ENCODE measurements at places on chromosomes 1 and 21.
A peak's percentile ranks its signal among the peaks of the same experiment; 100 is the strongest.

DNA sequence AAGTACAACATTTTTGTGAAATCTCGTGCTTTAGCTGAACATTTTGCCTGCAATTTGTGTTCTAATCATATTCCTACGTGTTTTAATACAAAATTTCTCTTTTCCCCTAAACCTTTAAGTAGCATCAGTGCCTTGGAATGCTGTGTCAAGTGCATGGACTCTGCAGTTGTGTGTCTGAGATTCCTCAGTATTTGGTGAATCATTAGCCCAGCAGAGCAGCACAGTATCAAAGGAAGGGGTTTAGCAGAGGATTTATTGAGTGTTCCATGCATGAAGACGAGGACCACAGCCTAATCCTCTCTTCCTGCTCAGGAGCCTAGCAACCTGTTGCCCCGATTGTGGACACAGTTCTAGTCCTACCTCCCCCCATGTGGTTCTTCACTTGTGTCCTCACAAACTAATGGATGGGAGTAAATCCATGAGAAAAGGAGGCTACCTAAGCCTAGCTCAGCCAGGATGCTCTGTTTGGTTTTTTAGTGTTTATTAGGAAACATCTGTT, 29.3 kb upstream of the PCP4 start:
- no peak for DNase-seq
- no peaks in the 10 kb centered on the region for H3K4me1 ChIP-seq
- H3K27me3 ChIP-seq = no peaks in the 10 kb centered on the region
- no peak overlapping the region for H3K27ac ChIP-seq
- no peaks in the 10 kb centered on the region for H3K36me3 ChIP-seq

DNA sequence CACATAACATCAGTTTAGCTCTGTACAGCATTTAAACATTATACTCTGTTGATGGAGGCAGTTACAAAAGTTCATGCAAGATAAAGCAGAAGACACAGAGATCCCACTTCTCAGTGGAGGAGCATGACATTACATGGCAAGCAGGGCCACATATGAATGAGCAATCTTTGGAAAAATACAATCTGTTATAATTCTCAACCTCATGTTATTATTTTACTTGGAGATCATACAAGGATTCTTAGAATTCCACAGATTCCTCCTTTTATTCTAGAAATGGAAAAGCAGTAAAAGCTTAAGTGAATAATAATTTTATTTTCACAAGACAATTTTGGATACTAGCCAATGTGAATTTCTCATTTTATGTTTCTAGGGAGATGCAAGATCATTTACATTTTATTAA, 66.6 kb downstream of the IFI44 start:
- H3K27ac ChIP-seq = peak overlapping the region; percentile 81
- no peaks in the 10 kb centered on the region for H3K36me3 ChIP-seq
- no peak overlapping the region for H3K4me3 ChIP-seq
- H3K4me1 ChIP-seq = peaks cover 75% of the 10 kb centered on the region

DNA sequence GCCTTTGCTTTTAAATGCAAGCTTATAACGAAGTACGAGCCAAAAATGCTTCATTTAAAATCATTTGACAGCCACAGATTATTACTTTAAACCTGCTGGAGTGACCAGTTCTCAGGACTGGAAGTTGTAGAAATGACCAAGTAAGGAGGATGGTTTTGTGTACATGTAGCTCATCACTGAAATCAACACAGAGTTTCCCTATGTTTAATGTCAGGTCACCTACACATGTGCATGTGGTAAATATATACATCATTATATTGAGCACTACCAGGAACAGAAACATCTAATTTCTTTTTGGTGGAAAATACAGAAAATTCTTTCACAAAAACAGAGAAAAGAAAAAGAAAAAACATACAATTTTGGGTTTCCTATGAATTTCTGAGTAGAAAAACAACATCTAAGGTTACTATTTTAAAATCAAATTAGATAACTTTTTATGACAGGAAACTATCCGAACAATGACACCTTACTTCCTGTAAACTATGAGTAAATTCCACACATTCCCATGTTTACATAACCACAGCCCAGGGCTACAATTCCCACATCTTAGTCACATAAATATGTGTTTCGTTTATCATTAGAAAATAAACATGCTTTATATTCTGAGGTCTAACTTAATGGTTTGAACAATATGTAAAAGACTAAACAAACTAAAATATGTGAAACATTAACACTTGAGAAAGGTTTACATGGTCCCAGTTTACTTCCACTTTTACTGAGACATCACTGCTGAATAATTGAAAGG, 73.6 kb downstream of the ZNF281 start:
- H3K27ac ChIP-seq = peak overlapping the region; percentile 42
- H3K36me3 ChIP-seq = no peaks in the 10 kb centered on the region
- no peak for DNase-seq
- peaks cover 21% of the 10 kb centered on the region for H3K4me1 ChIP-seq

GRCh38 chr1:215001419-215002021, 81.0 kb upstream of the KCNK2 start:
- no peak overlapping the region for H3K27ac ChIP-seq
- peaks cover 23% of the 10 kb centered on the region for H3K4me1 ChIP-seq
- no peaks in the 10 kb centered on the region for H3K27me3 ChIP-seq
- DNase-seq = no peak
- H3K36me3 ChIP-seq = no peaks in the 10 kb centered on the region

GRCh38 chr1:31434101-31434871, 21.3 kb downstream of the SERINC2 start:
- H3K4me1 ChIP-seq = peaks cover 4% of the 10 kb centered on the region
- no peak for DNase-seq
- no peak overlapping the region for H3K27ac ChIP-seq
- H3K36me3 ChIP-seq = no peaks in the 10 kb centered on the region
- no peak overlapping the region for H3K4me3 ChIP-seq
- H3K27me3 ChIP-seq = peaks cover 14% of the 10 kb centered on the region

- no peaks in the 10 kb centered on the region for H3K36me3 ChIP-seq
- DNase-seq = no peak
- no peak overlapping the region for H3K4me3 ChIP-seq
- H3K27ac ChIP-seq = no peak overlapping the region
- H3K27me3 ChIP-seq = no peaks in the 10 kb centered on the region
- H3K4me1 ChIP-seq = peaks cover 51% of the 10 kb centered on the region
Observed at GRCh38 chr1:59183749-59184317, 113.1 kb upstream of the FGGY start.

DNA sequence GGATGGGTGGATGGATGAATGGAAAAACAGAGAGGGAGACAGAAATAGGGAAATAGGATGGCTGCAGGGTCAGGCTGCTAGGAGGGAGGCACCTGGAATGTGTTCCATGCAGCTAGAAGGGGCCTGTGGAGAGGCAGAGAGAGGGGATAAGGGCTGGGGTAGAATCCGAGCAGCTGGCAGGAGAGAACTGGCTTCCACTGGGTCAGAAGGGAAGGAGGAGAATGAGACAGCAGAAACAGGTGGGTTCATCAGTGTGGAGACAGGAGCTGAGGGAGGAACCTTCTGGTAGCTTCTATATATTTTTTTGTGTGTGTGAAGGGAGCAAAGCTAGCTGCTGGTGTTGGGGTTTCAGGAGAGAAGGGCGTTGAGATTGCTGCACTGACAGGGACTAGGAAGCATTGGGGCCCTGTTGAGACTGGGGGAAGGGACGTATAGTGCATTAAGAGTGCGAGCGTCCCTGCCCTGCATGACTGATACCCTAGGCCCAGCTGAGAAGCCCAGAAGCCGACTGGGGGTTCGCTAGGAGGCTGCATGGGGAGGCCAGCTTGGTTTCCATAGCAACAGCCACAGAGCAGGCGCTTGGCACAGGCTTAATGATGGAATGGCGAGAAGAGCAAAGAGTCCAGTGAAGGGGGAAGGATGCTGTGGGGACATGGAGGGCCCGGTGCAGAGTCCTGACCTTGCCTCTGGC, 14.8 kb upstream of the KIF21B start:
- no peak overlapping the region for H3K4me3 ChIP-seq
- H3K27me3 ChIP-seq = no peaks in the 10 kb centered on the region
- no peak overlapping the region for H3K27ac ChIP-seq
- no peaks in the 10 kb centered on the region for H3K36me3 ChIP-seq

DNA sequence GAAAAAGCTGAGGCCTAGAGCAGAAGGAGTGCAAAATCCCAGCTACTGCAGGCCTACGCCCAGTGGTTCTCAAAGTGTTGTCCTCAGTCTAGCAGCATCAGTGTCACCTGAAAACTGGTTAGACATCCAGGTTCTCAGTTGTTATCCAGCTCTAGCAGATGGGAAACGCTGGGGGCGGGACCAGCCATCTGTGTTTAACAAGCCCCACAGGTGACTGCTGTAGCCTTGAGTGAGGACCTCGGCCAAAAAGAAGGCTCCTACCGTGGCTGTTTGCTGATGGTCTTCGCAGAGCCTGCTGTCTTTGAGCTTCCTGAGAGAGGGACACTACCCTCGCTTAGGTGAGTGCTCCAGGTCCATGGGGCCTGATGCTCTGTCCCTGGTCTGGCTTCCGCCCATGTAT, 69.7 kb downstream of the LRRN2 start:
- no peak for DNase-seq
- H3K27me3 ChIP-seq = peaks cover 46% of the 10 kb centered on the region
- no peak overlapping the region for H3K27ac ChIP-seq
- H3K36me3 ChIP-seq = no peaks in the 10 kb centered on the region
- no peak overlapping the region for H3K4me3 ChIP-seq
